ENCODE measurements at places on chromosomes 7 and 10. TPM values are rescaled to one million over a fixed set of nuclear protein-coding genes. Genes with fewer than 3 reads are reported as not detected.

DNA sequence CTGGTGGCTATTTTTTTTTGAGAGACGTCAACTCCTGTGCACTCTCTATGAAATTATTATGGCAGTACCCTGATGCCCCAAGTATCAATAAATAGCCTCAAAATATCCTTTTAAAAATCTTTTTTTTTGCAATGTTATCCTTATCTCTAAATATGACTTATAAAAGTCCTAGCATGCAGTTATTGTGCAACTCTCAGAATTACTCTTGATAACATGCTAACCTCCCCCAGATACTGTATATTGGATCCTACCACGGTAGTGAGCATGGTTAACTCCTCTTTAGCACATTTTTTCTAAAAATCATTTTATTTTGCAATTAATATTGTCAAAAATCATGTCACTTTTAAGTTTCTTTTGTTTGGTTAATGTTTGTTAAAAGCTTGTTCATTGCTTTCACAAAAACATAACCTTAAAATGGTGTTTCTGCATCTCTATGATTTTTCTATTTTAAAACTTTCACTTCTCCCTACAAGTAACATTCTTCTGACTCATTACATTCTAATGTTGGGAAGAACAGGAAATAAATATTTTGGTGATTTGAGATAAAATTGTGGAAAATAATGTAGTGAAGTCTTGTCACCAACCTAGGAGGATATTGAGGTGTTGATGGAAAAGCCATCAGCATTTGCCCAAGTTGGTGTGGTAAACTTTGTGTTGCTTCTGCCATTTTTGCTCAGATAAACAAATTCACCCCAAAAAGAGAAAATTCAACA lies 42.1 kb upstream of the ADRA2A start:
- DNase-seq, result no peak

GRCh38 chr7:87129848-87130247 lies 22.4 kb upstream of the DMTF1 start:
- no peak for DNase-seq

- DNase-seq, result no peak
These were observed 164.7 kb downstream of the CAMK1D start for GRCh38 chr10:12513775-12514673.

DNA sequence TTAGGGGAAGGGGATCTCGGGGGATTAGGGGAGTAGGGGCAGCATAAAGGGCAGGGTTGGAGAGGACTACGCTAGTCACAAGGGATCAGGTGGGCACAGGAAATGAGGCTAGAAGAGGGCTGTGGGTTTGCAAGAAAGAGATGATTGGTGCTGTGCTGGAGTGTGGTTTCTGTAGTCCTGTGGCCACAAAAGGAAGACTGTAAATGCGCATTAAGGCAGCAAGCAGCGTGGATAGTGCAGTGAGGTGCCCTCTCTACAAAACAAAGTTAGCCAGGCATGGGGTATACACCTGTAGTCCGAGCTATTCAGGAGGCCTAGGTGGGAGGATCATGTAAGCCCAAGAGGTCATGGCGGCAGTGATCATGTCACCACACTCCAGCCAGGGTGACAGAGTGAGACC lies 212.1 kb downstream of the MLLT10 start:
- no peak for DNase-seq

DNA sequence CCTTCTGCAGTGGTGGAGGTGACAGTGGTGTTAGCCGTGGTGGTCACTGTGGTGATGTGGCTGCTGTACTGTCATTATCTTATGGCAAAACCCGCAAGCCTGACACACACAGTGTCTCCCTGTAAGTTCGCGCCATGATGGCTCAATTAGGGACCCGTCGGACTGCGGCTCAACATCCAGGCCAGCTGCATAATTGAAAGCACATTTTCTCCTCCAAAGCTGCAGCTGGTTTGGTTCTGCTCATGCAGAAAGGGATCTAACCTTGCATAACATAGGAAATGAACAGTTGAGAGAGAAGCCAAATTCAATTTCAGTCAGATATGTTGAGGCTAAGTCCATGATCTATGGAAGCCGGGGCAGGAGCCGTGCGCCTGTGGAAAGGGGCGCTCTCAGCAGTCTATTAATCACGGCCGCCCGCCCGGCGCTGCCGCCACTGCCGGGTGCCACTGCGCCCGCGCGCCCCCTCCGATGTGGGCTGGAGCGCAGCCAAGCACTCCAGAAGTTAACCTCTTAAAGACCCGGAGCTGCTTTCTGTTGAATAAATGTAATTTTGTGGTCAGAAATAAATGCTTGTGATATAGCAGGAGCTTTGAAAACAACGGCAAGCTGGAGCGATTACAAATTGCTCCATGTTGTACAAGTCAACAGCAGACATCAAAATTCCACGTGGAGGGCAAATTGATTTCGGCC lies 227.7 kb downstream of the CUX1 start:
- peak; percentile 96 for DNase-seq

DNA sequence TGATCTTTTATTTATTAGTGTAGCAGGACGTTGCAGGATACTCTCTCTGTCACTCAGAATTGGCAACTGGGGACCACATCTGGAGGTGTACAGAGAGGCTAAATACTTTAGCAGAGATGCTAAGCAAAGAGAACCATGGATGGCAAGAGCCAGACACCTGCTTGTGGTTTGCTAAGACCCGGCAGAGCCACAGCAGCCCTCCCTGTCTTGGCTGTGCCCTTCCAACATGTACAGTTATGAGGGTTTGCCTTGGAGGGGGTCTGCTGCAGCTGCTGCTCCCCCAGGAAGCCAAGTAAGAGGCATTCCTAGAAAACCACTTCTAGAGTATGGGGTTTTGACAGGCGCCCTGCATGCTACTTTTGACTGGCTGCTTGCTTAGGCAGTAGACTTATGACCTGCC lies 5.1 kb downstream of the NPVF start:
- DNase-seq, result no peak

GRCh38 chr7:16929146-16929762 lies 47.5 kb upstream of the AGR3 start:
- DNase-seq, result peak; percentile 42

- peak; percentile 73 for DNase-seq
These were observed 122.0 kb upstream of the HABP2 start for GRCh38 chr10:113430634-113431397.

- no peak for DNase-seq
These were observed 147.6 kb downstream of the POLR1F start for GRCh38 chr7:19561121-19561805.

DNA sequence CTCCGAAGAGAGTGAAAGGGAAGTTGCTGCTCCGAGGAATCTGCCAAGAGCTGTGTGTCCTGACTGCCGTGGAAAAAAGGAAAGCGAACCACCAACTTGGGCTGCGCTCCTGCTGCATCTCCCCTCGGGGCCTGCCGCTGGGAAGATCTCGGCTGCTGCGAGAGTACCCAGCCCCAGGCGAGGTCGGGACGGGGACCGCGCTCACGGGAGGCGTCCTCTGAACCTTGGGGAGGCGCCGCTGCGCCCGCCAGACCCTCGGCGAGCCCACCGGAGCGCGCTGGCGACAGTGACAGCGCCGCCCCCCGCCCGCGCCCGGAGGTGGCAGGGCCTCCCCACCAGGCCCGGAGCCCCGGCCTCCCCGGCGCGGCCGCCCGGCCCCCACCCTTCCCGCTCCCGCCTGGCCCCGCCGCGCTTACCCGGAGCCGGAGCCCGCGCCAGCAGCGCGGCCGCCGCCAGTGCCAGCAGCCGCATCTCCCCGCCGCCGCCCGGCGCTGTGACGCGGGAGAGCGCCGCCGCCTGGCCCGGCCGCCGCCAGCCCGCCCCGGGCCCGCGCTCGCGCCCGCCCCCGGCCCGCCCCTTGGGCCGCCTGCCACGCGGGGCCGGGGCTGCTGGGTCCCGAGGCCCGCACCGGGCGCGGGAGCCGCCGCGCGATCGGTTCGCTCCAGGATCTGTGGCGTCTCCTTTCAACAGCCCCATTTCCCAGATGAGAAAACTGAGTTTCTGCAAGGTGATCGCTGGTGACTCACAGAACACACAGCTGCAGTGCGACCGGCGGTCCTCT lies at the start of gene VSTM4:
Gene VSTM4, minus strand, starts transcription at position 508 of the 781 bp plus-strand sequence. Its CDS starts 37 bp downstream, at position 471.
- peak; percentile 85 for DNase-seq

NKX1-2 gene
- total RNA-seq, result not detected

GRCh38 chr7:88431882-88432281 lies 125.2 kb upstream of the STEAP4 start:
- peak; percentile 68 for DNase-seq

Data from muscle of leg (tissue), 16 donors.